ENCODE measurements at places on chromosomes 5 and 9. TPM values are rescaled to one million over a fixed set of nuclear protein-coding genes. Genes with fewer than 3 reads are reported as not detected.

DNA sequence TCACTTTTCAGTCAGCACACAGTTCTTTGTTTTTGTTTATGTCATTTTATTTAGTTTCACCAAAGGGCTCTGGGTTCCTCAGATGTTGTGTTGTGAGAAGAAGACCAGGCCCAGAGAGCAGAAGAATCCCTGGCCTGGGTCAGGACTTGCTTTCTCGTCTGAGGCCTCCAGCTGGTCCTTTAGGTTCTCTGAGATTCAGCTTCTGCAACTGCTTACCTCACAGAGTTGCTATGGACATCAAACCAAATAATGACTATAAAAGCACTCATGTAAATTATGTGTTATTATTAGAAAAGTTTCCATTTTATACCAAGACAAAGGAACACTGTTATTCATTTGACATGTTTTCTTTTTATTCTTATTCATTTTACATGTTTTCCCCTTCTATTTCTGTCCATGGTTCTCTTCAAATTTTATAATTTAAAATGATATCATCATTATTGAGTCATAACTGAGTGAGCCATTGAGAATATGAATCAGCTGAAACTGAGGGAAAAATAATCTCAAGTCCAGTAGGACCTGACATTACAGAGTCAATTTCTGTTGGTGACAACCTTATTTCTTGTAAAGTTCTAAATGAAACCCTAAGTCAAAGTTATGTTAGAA, 44.0 kb upstream of the GLRX start:
- no peak overlapping the region for H3K27ac ChIP-seq
- H3K4me3 ChIP-seq = no peak overlapping the region
- peaks cover 8% of the 10 kb centered on the region for H3K36me3 ChIP-seq
- H3K27me3 ChIP-seq = no peaks in the 10 kb centered on the region

DNA sequence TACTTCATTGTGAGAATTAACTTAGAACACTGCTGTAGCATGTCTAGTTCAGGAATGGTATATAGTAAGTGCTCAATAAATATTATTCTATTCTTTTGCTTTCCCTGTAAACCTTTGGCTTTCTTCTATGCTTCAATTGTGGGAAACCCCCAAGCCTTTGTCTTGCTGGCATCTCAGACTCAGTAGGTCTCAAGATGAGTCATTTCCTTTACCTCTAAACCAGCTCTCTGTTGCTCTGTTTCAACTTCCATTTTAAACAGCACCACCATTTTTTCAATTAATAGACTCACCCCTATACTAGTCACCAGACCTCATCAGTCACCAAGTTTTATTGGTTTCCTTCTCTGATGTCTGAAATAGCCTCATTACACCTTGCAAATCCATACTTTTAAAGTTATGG, 43.5 kb downstream of the DMAC1 start:
- H3K27ac ChIP-seq = peak overlapping the region; percentile 78
- DNase-seq = peak; percentile 35
- H3K4me3 ChIP-seq = no peak overlapping the region
- no peaks in the 10 kb centered on the region for H3K27me3 ChIP-seq
- H3K4me1 ChIP-seq = peaks cover 25% of the 10 kb centered on the region

GRCh38 chr5:160802592-160802991, 49.4 kb downstream of the ATP10B start:
- no peak overlapping the region for H3K4me3 ChIP-seq
- H3K27ac ChIP-seq = no peak overlapping the region
- no peaks in the 10 kb centered on the region for H3K4me1 ChIP-seq
- no peak for DNase-seq
- H3K27me3 ChIP-seq = no peaks in the 10 kb centered on the region
- H3K36me3 ChIP-seq = no peaks in the 10 kb centered on the region

- no peak overlapping the region for H3K4me3 ChIP-seq
- H3K27me3 ChIP-seq = peaks cover 4% of the 10 kb centered on the region
- DNase-seq = no peak
Measured at GRCh38 chr9:121681404-121681803, 30.0 kb downstream of the DAB2IP start.

DNA sequence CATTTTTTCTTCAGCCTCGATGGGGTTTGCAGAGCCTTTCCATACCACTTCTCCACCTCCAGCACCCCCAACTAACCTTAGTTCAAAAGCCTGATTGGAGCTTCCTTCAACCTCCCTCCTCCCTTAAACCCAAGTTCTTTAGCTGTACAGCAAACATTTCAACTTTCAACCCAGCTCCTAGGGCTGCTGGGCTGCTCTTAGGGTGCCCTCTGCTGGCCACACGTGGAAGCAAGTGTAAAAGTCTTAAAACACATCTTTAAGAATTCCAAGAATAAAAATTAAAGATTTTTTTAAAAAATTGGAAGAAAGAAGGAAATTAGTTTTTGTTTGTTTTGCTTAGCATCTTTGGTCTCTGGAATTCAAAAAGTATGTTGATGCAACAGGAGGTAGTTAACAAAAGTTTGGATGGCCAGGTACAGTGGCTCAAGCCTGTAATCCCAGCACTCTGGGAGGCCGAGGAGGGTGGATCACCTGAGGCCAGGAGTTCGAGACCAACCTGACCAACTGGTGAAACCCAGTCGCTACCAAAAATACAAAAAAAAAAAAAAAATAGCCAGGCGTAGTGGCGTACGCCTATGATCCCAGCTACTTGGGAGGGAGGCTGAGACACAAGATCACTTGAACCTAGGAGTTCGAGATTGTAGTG, 15.5 kb upstream of the HSD17B3 start:
- H3K36me3 ChIP-seq = no peaks in the 10 kb centered on the region
- no peak overlapping the region for H3K27ac ChIP-seq
- no peaks in the 10 kb centered on the region for H3K4me1 ChIP-seq
- H3K4me3 ChIP-seq = no peak overlapping the region
- H3K27me3 ChIP-seq = peaks cover 2% of the 10 kb centered on the region

DNA sequence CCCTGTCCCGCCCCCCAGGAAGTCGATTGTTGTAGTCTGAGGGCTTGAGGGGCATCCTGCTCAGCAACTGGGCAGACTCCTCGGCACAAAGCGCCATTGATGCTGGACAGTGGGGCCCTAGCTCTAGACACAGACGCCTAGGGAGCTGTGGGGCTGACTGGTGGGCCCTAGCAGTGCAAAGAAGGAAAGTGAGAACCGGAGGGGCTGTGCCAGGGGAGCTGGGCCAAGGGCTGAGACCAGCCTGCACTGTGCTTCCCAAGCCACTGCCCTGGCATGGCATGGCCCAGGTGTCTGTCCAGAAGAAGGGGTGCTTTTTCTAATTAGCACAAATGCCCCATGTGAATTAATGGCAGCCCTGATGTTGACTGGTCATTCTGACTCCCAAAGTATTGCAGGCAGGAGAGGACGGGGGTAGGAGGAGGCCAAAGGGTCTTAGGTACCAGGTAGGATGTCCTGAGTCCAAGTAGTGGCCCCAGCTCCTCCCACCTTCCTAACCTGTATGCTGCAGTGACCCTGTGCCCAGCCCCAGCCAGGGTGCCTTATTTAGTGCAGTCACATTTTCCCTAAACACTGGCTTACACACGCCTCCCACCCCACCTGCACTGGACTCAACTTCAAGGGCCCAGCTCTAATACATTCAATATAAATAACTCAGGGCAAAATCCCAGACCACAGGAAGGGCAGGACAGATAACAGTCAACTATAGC, 15.9 kb downstream of the TCF7 start:
- H3K27ac ChIP-seq = peak overlapping the region; percentile 94
- DNase-seq = no peak
- H3K27me3 ChIP-seq = no peaks in the 10 kb centered on the region
- peaks cover 87% of the 10 kb centered on the region for H3K36me3 ChIP-seq
- H3K4me1 ChIP-seq = peaks cover 99% of the 10 kb centered on the region
- peak overlapping the region; percentile 79 for H3K4me3 ChIP-seq

GRCh38 chr5:93626801-93627200, 43.8 kb downstream of the NR2F1 start:
- peaks cover 21% of the 10 kb centered on the region for H3K27me3 ChIP-seq
- H3K36me3 ChIP-seq = no peaks in the 10 kb centered on the region
- H3K27ac ChIP-seq = no peak overlapping the region

DNA sequence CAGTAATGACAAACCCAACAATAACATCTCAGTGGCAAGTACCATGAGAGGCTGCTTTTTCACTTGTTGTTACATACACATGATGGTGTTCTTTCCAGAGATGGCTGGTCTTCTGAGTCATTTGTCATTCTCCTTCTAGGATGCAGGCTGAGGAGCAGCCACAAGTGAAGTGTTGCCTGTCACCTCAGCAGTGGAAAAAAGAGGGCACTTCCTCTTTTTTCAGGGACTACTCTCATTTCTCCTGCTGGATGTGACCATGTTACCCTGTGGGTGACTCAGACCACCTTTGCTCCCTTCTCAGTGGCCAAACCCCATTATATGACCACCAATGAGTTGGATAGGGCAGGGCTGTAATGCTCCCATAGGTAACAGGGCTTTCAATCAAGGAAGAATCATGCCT, 587.0 kb upstream of the ADAMTS16 start:
- no peak overlapping the region for H3K27ac ChIP-seq
- no peaks in the 10 kb centered on the region for H3K4me1 ChIP-seq
- no peak overlapping the region for H3K4me3 ChIP-seq
- H3K36me3 ChIP-seq = no peaks in the 10 kb centered on the region
- H3K27me3 ChIP-seq = no peaks in the 10 kb centered on the region
- DNase-seq = no peak

DNA sequence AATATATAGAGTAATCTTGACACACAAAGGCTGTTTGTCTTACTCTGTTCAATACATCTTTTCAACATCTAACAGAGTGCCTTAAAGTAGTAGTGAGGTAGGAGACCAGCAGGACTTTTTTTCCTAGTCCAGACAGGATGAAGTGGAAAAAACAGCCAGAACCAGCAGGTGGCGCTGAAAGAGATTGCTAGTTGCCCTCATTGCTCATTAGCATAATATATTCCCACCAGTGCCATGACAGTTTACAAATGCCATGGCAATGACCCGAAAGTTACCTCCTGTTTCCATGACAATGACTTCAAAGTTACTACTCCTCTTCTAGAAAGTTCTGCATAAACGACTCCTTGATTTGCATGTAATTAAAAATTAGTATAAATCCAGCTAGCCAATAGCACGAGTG, 387.4 kb downstream of the ACTL7B start:
- H3K4me1 ChIP-seq = no peaks in the 10 kb centered on the region
- no peaks in the 10 kb centered on the region for H3K27me3 ChIP-seq
- H3K27ac ChIP-seq = no peak overlapping the region

DNA sequence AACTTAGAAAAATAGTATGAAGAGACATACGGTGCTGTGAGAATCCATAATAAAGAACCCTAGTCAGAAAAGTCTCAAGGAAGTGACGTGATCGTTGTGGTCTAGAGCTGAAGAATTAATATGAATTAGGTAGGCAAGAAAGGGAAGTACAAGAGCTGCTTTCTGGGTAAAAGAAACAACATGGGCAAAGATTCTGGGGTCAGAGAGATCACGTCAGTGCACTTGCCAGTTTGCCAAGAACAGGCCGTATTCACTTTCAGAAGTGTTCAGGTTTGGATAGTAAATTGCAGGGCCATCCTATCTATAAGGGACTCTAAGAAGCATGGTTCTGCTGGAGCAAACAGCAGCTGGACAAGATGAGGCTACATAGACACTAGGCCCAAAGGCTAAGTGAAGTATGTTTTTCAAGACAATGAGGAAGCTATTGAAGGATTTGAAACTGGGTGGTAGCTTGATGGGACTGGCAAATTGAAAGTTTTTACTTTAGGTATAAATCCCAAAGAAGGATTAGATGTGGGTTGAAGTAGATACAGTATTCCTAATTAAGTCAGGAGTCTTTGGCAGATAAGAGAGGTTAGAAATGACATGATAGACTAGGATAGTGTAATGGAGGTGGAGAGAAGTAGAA, 4.8 kb upstream of the CHD1 start:
- H3K27me3 ChIP-seq = no peaks in the 10 kb centered on the region
- DNase-seq = peak; percentile 51
- H3K36me3 ChIP-seq = peaks cover 31% of the 10 kb centered on the region
- H3K4me1 ChIP-seq = peaks cover 47% of the 10 kb centered on the region
- peak overlapping the region; percentile 5 for H3K4me3 ChIP-seq

- no peak overlapping the region for H3K4me3 ChIP-seq
- H3K27ac ChIP-seq = no peak overlapping the region
- no peak for DNase-seq
- peaks cover under 1% of the 10 kb centered on the region for H3K27me3 ChIP-seq
Measured at GRCh38 chr9:2281031-2281802, 266.1 kb downstream of the SMARCA2 start.

DNA sequence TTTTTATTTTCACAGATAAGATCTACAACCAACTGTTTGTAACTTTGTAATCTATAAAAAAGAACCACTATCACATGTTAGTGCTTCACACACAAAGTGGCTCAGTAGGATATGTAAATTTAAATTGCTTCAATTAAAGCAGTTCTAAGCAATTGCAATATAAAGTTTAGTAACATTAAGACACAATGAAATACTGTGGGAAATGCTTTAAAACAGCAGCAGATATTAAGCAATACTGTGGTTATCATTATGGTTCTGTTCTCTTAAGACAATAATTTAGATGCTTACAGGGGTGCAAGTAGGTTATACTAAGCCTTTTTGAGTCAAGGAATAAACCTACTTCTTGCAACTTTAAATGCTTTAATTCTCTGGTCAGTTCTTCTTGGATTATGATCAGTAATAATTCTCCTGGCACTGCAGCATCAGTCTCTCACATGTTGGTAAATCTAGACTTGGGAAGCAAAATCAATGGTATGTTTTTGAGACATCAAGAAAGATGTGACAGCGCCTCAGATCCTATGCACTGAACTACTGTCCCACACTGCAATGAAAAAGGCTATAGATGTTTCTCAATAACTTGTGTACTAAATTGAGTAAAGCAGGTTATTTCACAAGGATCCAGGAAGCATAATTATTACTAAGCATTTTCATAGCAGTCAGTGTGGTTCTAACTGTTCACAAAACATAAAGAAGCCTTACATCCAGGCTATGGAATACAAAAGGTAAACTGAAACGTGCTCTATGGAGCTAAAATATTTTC, 338.7 kb upstream of the PDE4D start:
- no peak for DNase-seq
- H3K4me3 ChIP-seq = no peak overlapping the region
- no peaks in the 10 kb centered on the region for H3K27me3 ChIP-seq
- no peak overlapping the region for H3K27ac ChIP-seq
- no peaks in the 10 kb centered on the region for H3K36me3 ChIP-seq
- H3K4me1 ChIP-seq = no peaks in the 10 kb centered on the region

DNA sequence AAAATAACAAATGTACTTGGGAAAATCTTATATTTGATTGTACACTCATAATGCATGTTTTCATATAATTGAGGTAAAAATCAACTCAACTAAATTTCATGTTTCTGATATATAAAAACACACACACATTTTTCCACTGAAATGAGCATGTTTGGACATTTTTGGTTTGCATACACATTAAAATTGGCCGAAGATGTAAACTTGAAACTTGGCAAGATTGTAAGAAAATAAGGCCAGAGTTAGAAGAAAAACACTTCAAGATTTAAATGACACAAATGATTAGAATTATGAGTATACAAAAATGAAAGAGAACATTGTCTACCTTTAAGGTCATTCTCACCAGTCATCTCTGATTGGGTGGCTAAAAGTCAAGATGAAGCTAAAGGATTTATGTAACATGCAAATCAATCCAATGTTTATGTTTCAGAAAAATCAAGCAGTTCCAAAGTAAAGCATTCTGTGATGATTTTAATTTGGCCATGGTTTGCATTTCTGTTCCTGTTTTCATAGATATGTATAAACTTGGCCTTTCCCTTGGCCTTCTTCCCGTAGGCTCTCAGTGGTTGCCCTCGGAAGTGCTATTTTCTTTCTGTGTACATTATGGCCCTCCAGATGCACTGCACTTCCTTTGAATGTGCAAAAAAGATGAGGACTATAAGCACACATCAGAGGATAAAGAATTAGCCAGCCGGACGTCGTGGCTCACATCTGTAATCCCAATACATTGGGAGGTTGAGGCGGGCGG, 1105.4 kb upstream of the DMAC1 start:
- no peaks in the 10 kb centered on the region for H3K4me1 ChIP-seq
- H3K27ac ChIP-seq = no peak overlapping the region
- H3K4me3 ChIP-seq = no peak overlapping the region

GPR151 gene
- not detected for total RNA-seq

ANKRD31 gene
- total RNA-seq = 0.17 TPM

SLC6A18 gene
- not detected for total RNA-seq

RIOK2 gene
- total RNA-seq = 25.2 TPM

BSPRY gene
- total RNA-seq = 2.0 TPM

IRX2 gene
- total RNA-seq = not detected

All from activated CD4-positive, alpha-beta T cell treated with anti-CD3 and anti-CD28 coated beads, Interleukin-2, amount 10 ng/mL, durations not matched to agents 7 days and 5 days (primary cell).